ENCODE measurements at places on chromosomes 3 and 15.

DNA sequence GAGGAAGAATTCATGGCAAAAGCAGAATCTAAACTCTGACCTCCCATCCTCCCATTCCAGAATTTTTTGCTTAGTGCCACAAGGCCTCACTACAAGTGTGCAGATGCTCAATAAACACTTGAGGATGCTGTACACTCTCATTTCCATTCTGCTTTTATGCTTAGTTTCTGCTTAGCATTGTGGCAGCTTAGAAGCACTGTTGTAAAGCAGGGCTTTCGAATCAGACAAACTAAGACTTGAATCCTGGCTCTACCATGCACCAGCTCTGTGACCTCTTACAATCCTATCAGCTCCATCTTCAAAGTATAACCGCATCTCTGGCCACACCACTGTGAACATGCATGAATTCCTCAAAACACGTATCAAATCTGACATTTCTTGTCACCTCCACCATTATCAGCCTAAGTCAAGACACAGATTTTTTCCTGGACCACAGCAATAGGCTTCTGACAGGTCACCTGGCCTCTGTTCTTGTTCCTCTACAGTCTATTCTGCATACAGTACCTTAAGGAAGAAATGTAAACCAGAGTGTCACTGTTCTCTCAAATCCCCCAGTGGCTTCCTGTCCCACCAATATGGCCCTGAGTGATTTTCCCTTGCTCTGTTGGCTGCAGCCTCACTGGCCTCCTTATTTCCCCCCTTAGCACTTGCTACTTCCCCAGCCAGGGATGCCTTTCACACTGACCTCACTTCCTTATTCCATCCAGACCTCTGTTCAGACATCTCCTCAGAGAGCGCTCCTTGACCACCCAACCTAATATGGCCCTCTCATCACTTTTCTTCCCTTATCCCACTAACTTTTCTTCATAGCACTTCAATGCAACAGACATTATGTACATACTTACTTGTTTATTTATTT, 8.1 kb upstream of the PHC3 start:
- DNase-seq: no peak

DNA sequence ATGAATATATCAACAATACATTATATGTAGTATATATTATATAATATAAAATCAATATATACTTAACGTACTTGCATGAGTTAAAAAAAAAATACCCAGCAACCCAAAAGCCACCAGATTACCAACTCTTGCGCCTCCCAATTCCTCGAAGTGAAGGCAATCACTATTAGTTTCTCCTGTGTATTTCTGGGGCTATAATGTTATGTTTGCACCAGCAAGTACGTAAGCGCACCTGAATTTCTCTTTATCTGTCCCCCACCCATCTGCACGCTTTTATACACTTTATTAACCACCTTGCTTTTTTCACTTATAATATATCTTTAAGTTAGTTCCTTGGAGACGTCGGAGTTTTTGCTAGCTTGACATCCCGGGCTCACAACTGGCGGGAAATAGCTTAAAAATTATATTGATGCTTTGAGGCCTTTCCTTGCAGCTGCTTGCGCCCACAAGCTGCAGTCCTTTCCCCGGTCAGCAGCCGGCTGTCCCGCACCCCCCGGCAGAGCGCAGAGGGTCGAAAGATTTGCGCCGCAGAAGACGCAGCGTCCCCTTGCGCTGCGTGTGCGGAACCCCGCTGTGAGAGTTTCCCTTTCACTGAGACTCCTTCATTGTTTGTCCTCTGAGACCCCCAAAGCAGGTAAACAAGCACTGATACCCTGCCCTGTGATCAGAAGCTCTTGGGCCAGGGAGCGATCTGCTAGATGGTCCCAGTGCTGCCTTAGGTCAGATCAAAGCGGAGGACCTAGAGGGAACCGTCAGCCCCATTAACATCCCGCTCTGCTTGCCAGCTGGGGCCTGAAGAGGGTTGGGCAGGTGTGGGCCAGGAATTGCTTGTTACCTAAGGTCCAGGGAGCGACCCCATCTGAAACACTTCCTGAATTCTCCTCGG, 8.9 kb upstream of the EOMES start:
- no peak for DNase-seq

GRCh38 chr3:41405466-41405865, 206.2 kb downstream of the CTNNB1 start:
- no peak for DNase-seq

GRCh38 chr3:17182166-17182565, 297.4 kb downstream of the PLCL2 start:
- DNase-seq: no peak

GRCh38 chr15:57637846-57638245, 46.1 kb downstream of the MYZAP start:
- no peak for DNase-seq

- DNase-seq: no peak
Observed at GRCh38 chr15:32738666-32739065, 20.9 kb downstream of the GREM1 start.

GRCh38 chr15:31280046-31280830, 46.4 kb upstream of the KLF13 start:
- no peak for DNase-seq
